ENCODE measurements at places on chromosomes 1 and 21. TPM values are rescaled to one million over a fixed set of nuclear protein-coding genes. Genes with fewer than 3 reads are reported as not detected.

GRCh38 chr21:40595806-40596205 lies 251.2 kb downstream of the DSCAM start:
- H3K27ac ChIP-seq = no peak overlapping the region
- no peaks in the 10 kb centered on the region for H3K36me3 ChIP-seq
- H3K4me1 ChIP-seq = no peaks in the 10 kb centered on the region

The SPRR2E gene
- not detected for total RNA-seq

- H3K36me3 ChIP-seq = no peaks in the 10 kb centered on the region
- no peaks in the 10 kb centered on the region for H3K27me3 ChIP-seq
- no peak for DNase-seq
These were observed 65.3 kb upstream of the PPP2R5A start for GRCh38 chr1:212219679-212220463.

DNA sequence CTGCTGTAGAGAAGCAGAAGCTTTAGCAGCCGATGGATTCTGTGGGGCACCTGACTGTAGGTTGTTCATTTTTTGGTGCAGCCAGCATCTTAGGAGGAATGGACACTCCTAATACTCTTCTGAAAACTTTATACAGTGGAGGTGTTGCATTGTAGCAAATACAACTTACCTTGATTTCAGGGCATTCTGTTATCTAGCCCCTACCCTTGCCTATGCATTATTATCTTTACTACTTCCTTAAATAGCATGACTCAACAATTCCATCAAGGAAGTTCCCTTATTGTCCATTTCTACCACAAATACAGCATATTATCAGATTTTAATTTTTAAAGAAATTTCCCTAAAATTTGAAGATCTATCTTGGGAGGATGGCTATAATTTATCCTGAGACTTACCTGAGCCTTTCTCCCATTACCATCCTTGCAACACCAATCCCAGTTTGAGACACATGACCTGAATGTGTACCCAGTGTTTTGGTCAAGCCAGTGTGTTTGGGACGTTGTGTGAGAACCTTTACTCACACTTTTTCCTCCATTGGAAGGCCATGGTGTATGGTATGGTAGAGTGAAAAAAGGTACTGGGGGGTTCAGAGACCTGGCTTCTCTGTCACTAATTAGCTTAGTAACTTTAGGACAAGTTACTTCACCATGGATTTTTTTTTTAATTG lies 9.2 kb downstream of the POU2F1 start:
- H3K36me3 ChIP-seq = no peaks in the 10 kb centered on the region
- peaks cover 39% of the 10 kb centered on the region for H3K4me1 ChIP-seq
- H3K4me3 ChIP-seq = no peak overlapping the region
- no peaks in the 10 kb centered on the region for H3K27me3 ChIP-seq

DNA sequence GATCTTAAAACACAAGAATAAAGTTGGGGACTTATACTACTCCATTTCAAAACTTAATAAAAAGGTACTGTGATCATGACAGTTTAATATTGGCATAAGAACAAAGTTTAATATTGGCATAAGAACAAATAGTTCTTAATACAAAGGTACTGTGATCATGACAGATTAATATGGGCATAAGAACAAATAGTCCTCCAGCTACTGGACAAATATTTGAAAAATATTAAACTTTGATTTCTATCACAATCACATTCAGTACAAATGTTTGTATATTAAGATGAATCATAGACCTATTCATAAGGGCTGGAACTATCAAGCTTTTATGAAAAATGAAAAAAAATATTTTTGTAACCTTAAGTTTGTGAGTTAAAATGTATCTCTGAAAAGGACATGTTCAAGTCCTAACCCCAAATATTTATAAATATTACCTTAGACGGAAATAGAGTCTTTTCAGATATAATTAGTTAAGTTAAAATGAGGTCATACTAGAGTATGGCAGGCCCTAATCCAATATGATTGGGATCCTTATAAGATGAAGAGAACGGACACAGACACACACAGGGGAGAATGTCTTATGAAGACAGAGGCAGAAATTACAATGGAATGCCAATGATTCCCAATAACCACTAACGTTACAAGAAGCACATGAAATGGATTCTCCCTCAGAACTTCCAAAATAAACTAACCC lies 79.1 kb upstream of the RGS1 start:
- H3K4me1 ChIP-seq = peaks cover 18% of the 10 kb centered on the region
- H3K4me3 ChIP-seq = no peak overlapping the region
- no peaks in the 10 kb centered on the region for H3K36me3 ChIP-seq
- DNase-seq = no peak
- no peaks in the 10 kb centered on the region for H3K27me3 ChIP-seq

Data from activated naive CD4-positive, alpha-beta T cell treated with anti-CD3 and anti-CD28 coated beads for 36 hours (primary cell).